ENCODE measurements at places on chromosomes 16 and 17. TPM values are rescaled to one million over a fixed set of nuclear protein-coding genes. Genes with fewer than 3 reads are reported as not detected.
A peak's percentile ranks its signal among the peaks of the same experiment; 100 is the strongest.

Gene TMEM204
- total RNA-seq: 11.7 TPM

Gene CCL15
- total RNA-seq: 14.1 TPM

Gene TPSB2
- 0.09 TPM for total RNA-seq

Gene TNFRSF13B
- total RNA-seq: not detected

Gene ASPA
- total RNA-seq: 4.7 TPM

Gene LITAFD
- not detected for total RNA-seq

Gene TP53TG3
- not detected for total RNA-seq

Gene MEFV
- 3.3 TPM for total RNA-seq

Gene NXPH3
- total RNA-seq: 0.17 TPM

- no peak for DNase-seq
- no peak overlapping the region for H3K27ac ChIP-seq
- H3K4me3 ChIP-seq: no peak overlapping the region
- no peaks in the 10 kb centered on the region for H3K4me1 ChIP-seq
These were observed 99.5 kb upstream of the DNAH17 start for GRCh38 chr17:78676412-78677302.

DNA sequence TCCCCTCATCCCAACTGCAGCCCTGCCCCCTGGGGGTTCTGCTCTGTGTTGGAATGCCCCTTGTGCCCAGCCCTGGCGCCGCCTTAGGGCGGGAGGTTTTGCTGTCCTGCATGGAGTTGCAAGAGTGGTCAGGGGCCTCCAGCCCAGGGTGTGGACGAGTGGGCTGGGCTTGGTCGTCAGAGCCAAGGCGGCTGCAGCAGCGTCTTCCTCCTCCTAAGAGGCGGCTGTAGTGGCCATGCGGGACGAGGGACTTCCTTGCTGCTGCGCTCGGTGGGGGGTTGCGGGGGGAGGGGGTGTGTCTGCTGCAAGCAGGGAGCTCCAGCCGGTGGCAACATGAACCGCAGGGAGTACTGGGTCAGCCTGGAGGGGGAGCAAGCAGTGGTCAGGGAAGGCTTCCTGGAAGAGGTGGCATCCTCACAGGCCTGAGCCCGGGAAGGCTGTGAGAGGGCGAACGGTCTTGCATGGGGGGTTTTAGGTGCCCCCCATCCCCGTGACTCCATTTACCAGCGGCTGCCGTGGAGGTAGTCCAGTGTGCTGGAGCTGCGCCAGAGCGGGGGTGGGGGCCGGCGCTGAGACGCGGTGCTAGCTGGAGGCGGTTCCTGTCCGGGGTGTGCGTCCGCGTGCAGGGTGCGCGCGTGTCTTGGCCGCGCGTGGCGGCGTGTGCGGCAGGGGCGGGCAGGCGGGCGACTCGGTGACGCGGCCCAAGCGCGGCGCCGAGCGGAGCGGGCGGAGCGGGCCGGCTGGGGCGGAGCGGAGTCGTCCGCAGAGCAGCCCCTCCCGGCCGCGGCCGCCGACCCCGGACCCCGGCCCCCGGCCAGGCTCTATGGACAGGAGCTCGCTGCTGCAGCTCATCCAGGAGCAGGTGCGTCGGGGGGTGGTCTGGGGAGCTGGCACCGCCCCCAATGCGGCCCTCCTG lies at the start of gene RHBDL1:
TSS of gene RHBDL1 (plus strand) at position 704 of the 916 bp plus-strand sequence. CDS start at position 824, 120 bp downstream.
- H3K4me3 ChIP-seq: no peak within 1 kb of the TSS
- peaks cover 34% of the 10 kb centered on the region for H3K36me3 ChIP-seq
- DNase-seq: no peak
- no peaks in the 10 kb centered on the region for H3K27me3 ChIP-seq

GRCh38 chr17:27207073-27207513 lies 86.8 kb upstream of the WSB1 start:
- H3K27ac ChIP-seq: no peak overlapping the region
- H3K36me3 ChIP-seq: no peaks in the 10 kb centered on the region
- DNase-seq: no peak
- H3K27me3 ChIP-seq: no peaks in the 10 kb centered on the region

GRCh38 chr16:82761236-82761635 lies 134.5 kb downstream of the CDH13 start:
- DNase-seq: no peak
- H3K4me1 ChIP-seq: peaks cover 11% of the 10 kb centered on the region
- H3K27ac ChIP-seq: peak overlapping the region; percentile 28
- H3K4me3 ChIP-seq: no peak overlapping the region
- H3K27me3 ChIP-seq: no peaks in the 10 kb centered on the region
- H3K36me3 ChIP-seq: no peaks in the 10 kb centered on the region

GRCh38 chr16:75011634-75012307 lies 12.9 kb downstream of the ZNRF1 start:
- H3K36me3 ChIP-seq: no peaks in the 10 kb centered on the region
- no peaks in the 10 kb centered on the region for H3K27me3 ChIP-seq
- H3K4me1 ChIP-seq: no peaks in the 10 kb centered on the region
- no peak overlapping the region for H3K4me3 ChIP-seq
- H3K27ac ChIP-seq: no peak overlapping the region
- DNase-seq: no peak

DNA sequence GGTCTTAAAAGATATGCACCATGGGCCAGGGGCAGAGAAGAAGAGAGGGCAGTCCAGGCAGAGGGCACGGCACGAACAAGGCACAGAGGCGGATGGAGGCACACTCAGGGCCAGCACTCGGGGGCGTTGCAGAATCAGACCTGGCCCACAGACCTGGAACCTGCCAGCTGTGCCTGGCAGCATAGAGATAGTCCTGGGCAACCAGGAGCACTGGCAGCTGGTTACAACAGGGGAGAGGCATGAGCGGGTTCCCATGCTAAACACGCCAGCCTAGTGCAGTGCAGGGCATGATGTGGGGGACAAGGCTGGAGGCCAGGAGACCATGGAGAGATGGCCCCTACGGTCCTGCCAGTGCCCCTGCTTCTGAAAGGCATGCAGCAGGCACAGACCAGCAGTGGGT lies 56.9 kb upstream of the RBFOX3 start:
- H3K27ac ChIP-seq: no peak overlapping the region
- H3K4me3 ChIP-seq: no peak overlapping the region
- no peak for DNase-seq

- no peaks in the 10 kb centered on the region for H3K27me3 ChIP-seq
- no peaks in the 10 kb centered on the region for H3K4me1 ChIP-seq
- no peak overlapping the region for H3K4me3 ChIP-seq
- no peaks in the 10 kb centered on the region for H3K36me3 ChIP-seq
These were observed 9.7 kb downstream of the RABEP1 start for GRCh38 chr17:5291683-5292350.

GRCh38 chr17:29575511-29576213 lies 7.2 kb downstream of the TP53I13 start:
- DNase-seq: no peak
- H3K36me3 ChIP-seq: peaks cover 6% of the 10 kb centered on the region
- no peaks in the 10 kb centered on the region for H3K27me3 ChIP-seq
- no peak overlapping the region for H3K4me3 ChIP-seq

DNA sequence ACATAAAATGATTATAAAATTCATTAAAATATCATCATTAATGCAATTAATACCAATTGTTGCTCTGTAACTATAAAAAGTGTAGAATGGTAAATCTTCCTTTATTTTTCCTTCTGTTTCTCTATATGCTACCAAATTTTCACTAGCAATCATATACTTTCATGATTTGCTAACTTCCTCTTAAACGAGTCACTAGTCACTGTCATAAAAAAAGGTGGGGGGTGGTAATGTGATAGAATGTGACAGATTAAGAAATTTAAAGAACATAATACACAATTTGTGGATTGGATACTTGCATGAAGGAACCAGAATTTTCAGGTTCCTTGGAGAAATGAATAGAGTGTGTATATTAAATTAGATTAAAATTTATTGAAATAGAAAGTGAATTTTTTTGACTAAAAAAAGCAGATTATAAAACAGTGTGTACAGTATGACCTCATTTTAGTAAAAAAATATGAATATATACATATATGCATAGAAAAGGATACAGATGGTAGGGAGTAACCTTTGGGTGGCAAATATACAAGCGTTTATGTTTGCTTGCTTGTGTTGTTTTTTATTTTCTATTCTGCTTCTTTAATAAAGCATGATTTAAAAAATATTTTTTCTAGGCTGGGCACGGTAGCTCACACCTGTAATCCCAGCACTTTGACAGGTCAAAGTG lies 56.7 kb upstream of the C17orf78 start:
- DNase-seq: no peak
- H3K27ac ChIP-seq: no peak overlapping the region
- H3K27me3 ChIP-seq: no peaks in the 10 kb centered on the region
- no peak overlapping the region for H3K4me3 ChIP-seq

DNA sequence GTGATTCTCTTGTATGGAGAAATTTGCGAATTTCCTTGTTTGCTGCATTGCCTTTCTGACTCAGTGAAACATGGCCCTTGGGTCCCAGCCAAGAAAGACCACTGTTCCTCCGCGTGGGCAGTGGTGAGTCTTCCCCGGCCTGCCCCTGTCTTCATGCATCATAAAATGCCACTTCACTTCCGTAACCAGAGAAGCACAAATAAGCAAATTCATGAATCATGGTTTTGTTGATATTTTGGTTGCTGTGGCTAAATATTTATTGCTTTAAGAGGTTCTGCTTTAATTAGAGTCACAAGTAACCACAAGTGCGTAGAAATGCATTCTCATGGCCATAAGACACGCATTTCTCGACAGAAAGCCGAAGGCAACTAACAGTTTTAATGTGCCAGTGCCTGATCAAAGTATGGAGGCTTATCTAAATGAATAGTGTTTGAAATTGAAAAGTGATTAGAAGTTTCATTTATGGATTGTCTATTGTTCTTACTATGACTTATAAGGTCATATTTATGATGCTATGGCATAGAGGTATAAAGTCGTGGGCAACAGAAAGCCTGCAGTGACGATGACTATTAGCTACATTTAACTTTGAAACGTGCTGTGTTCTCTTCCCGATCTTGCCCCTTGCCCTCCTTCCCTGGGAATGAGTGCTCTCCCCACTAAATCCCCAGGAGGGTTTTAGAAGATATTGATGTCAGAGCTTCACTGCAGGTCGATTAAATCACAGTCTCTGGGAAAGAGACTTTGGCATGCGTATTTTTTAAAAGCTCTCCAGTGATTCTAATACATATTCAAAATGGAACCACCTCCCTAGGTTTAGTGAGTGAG lies 76.0 kb downstream of the WIPI1 start:
- H3K27ac ChIP-seq: peak overlapping the region; percentile 48
- H3K4me3 ChIP-seq: no peak overlapping the region
- H3K27me3 ChIP-seq: no peaks in the 10 kb centered on the region
- no peak for DNase-seq
- peaks cover 9% of the 10 kb centered on the region for H3K4me1 ChIP-seq

- DNase-seq: no peak
- no peak overlapping the region for H3K4me3 ChIP-seq
- no peaks in the 10 kb centered on the region for H3K36me3 ChIP-seq
- no peaks in the 10 kb centered on the region for H3K4me1 ChIP-seq
- no peaks in the 10 kb centered on the region for H3K27me3 ChIP-seq
- no peak overlapping the region for H3K27ac ChIP-seq
These were observed 9.0 kb downstream of the PITPNM3 start for GRCh38 chr17:6547336-6547735.

- H3K4me3 ChIP-seq: no peak overlapping the region
- no peak for DNase-seq
- H3K36me3 ChIP-seq: no peaks in the 10 kb centered on the region
- H3K27ac ChIP-seq: no peak overlapping the region
These were observed 1.6 kb upstream of the LDAF1 start for GRCh38 chr16:21156767-21157467.
